ENCODE measurements at places on chromosomes 12 and 14.
A peak's percentile ranks its signal among the peaks of the same experiment; 100 is the strongest.

DNA sequence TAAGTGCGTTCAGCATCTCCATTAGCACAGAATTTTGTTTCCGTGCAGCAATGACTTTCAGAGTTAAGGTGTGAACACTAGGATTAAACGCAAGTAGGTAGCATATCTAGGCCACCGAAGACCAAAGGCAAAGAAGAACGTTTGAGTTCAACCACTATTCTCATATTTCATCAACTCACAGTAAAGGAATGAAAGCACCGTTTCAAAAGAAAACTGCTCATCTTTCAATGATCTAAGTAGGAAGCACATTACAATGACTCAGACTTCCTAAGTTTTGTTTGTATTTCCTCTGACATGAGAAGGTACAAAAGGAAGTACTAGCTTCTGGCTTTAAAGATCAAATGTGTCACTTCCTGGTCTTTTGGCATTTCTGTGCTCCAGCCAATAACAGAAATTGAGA, 57.6 kb downstream of the ACADS start:
- DNase-seq = no peak

DNA sequence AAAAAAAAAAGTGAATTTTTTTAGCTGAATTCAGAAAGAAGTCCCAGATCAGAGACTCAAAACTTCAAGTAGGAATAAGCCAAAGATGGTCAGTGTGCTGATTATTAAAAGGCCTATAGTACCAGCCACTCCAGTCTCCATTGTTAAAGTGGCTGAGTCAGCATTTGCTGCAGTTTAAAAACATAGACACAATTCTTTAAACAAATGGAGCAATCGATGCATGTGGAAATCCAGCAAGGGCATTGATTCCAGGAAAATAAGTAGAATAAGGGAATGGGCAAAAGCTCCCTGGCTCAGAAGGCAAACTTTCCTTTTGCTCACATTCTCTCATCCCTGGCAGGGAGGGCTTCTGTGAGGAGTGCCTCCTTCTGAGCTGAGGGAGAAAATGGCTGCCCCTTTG, 317.6 kb downstream of the LRIG3 start:
- DNase-seq = no peak

DNA sequence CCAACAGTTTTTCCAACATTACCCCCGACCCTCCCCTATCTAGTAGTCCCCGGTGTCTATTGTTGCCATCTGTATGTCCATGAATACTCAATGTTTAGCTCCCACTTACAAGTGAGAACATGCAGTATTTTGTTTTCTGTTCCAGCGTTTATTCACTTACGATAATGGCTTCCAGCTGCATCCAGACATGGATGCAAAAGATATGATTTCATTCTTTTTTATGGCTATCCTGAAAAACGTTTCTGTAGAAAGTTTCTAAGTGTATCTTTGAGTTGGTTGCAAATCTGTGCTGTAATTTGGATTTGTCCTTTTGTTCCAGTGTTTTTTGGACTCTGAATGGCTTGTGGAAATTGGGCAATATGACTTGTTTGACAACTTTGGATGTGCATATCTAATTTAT, 11.7 kb downstream of the SP1 start:
- peak; percentile 58 for DNase-seq

- DNase-seq = peak; percentile 63
These were observed 153.0 kb downstream of the NOVA1 start for GRCh38 chr14:26444822-26445221.

DNA sequence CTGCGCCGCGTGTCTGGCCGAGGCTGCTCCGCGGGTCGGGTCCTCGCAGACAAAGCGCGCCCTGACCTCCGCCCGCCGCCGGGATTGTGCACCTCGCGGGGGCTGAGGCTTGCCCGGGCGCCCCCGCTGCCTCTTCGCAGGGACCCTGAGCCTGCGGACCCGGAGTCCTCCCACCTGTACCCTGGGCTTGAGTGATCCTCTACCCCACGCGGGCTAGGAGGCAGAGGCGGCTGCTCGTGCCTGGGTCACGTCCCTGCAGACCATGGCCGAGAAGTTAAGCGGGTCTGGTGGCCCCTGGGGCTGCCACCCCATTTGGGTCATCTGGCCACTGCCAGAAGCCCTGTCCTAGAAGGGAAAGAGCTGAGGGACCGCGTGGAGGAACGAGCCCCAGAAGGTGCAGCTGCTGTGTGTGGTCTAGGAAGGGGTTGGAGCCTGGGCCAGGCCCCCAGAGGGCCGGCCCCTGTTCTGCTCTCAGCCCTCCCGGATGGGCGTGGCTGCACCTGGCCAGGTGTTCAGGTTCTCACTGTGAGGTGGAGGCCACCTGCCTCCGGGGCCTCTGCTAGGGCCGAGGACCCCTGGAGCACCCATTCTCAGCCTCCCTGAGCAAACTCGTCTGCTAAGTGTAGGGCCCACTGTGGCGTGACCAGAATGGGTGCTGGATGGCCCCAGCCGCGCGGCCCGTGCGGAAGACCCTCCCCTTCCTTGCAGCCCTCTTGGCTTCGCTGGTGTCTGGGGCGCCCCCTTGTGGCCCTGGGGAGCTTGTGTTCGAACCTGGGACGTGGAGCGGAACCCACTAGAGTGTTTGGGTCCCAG, 49.6 kb downstream of the LRCOL1 start:
- DNase-seq = peak; percentile 87

DNA sequence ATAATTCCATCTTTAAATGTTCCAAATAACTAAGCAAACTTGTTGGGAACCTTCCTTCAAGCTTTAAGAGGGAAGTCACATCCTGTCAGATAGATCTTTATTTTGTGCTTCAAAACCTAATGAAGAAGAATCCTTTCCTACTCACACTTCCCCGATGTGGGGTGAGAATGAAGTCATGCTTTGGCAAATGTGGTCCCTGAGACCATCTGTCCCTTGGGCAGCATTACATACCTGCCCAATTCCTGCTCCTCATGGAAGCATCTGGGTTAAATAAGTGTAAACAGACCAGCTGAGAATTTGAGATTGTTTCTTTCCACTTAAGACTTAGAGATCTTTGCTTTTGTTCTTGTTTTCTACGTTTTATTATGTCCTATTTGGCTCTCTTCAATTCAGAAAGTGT, 606.0 kb upstream of the TMEM132C start:
- DNase-seq = no peak

GRCh38 chr12:24363177-24363754, 413.8 kb upstream of the SOX5 start:
- DNase-seq = peak; percentile 31

GRCh38 chr12:14356147-14356546, 9.3 kb upstream of the ATF7IP start:
- no peak for DNase-seq

DNA sequence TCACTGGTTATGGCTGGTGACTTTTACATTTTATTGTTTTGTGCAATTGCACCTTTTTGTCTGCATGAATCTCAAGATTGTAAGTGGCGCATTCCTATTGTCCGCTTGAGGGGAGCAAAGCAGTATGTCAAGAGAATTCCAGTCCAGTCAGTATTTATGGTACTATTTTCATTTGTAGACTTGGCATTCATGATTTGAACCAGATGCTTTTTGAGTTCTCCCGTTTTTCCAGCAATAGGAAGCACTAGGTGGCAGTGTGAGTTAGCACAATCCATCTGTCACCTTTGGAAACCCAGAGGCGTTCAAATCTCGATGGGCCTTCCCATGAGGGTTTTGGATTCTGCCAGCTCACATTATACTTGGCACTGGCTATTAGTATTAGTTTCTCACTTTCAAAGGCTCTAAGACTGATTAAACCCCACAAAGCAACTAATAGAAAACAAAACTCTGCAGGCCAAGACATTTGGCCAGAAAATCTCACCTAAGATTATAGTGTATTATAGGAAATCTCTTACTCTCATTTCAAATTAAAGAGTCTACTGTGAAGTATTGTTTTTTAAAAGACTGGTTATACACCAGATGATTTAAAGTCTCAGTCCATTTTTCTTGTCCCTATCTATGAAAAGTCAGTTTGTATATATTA, 2.2 kb downstream of the DACT1 start:
- DNase-seq = peak; percentile 88

All from tongue (tissue), 3 donors.